ENCODE measurements at places on chromosomes 1 and 21.

GRCh38 chr1:15236746-15237145 is 10.3 kb upstream of the FHAD1 start:
- no peak for DNase-seq

DNA sequence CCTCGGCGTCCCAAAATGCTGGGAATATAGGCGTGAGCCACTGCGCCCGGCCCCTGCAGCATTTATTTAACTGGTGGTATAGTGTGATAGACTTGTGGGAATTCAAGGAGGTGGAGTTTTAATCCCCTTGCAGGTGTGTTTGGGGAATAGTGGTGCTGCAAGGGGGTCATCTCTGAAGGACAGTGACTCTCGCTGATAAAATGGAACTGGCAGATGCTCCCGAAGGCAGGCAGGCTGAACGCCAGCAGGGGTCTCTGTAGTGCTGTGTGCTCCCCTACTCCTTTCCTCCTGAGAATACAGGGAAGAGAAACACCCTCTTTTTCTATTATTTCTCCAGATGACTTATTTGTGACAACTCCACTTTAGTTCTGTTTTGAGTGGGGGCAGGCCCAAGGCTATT is 4.0 kb downstream of the OSCP1 start:
- DNase-seq = no peak

DNA sequence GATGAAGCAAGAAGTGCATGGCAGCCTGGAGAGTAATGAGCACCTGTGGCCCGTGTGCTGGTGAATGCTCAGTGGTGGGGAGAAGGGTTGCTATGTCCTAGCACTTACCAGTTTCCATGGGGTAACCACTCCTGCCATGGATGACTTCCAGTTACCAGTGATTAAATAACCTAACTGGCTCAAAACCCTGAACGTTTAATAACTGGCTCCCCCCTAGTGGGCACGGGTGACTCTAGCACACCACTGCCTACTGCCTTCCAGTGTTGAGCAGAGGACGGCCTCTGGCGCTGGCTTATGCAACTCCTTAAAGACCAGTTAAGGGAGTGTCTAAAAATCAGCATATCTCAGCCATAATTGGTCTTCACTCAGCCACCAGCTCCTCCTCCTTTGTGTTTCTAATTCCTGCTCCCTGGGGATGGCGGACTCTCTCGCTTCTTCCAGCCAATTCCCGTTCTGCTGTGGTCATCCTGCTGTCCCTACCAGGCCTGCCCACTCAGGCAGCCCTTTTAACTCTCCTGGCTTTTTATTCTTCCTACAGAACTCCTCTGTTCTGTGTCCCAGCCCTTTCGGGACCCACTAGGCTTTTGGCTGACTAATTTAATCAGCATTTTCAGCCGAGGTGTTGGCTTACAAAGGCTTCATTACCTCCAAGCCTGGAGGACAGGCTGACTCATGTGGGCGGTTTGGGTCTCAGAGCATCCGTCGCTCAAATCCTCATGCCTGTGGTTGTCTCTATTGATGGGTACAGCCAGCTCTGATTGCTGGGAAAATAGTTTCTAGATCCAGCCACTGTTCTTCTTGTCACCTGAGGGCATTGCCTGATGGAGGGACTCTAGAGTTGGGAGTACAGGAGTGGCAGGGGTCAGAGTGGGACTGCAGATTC is 332.4 kb downstream of the CAMTA1 start:
- DNase-seq = no peak

DNA sequence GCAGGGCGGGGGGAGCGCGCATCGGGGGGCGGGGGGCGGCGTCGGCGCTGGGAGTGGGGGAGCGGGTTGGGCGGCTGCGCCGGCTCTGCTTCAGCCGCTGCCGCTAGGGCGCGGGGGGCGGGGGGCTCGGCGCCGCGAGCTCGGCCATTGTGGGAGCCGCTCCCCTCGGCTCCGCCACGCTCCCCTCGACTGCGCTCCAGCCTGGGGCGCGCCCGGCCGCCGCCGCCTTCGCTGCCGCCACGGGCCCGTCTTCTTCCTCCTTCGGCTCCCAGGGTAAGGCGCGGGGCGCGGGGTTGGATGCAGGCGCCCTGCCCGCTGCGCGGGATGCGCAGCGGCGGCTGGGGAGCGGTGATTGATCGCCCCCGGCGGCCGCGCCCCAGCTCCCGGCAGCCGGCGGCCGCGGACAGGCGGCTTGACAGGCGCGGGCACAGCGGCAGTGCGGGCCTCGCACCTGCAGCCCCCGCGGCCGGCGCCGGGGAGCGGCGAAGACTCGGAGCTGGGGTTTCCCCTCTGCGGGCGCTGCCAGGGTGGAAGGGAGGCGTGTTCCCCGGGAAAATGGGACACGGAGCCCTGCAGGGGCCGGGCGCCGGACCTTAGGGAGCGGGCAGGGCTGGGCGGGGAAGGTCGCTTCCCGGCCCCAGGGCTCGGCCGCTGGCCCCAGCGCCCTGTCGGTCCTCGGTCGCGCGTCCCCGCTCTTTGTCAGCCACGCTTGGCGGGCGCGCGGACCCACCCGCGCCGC is 55.3 kb downstream of the NDUFS5 start:
- peak; percentile 80 for DNase-seq

DNA sequence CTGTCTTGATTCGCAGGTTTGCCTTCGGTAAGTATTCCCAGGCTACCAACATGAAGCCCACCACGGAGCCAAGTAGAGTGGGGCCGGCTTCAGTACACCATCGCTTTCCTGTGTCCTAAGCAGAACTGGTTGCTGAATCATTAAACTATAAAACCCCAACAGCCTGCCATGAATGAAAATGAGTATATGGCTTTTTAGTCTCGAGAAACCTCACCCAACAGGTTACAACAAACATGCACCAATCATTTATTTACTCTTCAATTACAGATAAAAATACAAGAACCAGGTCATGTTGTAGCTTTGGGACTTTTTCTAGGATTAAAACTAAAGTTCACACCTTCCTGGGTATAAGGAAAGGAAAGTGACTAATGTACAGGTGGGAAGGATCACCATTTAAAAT is 7.6 kb downstream of the TMPRSS2 start:
- no peak for DNase-seq

DNA sequence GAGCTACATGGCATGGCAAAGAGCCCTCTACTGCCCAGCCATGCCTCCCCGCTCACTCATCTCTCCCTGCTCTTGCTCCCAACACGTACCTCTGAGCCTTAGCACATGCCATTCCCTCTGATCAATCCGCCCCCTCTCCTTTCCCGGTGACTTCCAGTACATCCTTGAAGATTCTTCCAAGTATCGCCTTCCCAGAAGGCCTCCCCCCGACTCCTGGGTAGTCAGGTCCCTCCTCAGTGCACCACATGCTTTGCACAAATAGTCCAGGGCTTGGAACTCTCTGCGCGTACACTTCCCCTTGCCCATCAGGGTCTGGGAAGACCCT is 77.0 kb upstream of the IFFO2 start:
- no peak for DNase-seq

DNA sequence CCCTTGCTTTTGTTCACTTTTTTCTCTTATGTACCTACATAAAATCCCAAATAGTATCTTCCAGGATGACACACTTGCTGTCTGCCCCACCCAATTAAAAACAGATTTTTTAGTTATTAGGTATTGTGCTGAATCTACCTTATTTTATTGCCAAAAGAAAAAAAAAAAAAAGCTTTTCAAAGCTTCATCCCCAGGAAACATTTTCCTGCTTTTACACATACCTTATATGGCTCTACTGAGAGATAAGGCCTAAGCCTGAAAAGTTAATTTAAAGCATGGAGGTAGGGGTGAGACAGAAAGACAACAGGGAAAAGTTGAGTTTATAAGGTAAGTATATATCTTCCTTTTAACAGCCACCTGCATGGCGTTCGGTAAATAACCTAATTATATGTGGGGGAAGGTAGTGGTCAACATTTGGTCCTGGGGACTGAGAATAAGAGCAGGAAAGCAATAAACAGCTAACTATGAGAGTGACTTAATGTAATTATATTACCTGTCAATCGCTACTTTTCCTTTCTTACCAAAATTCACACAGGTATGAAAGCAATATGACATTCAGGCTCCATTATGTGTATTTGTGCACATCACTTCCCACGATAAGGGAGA is 54.6 kb upstream of the BOLA1 start:
- DNase-seq = no peak

GRCh38 chr1:161725908-161726472 is 4.6 kb downstream of the FCRLB start:
- DNase-seq = peak; percentile 69

- no peak for DNase-seq
Observed at GRCh38 chr1:227370533-227371254, 52.4 kb upstream of the CDC42BPA start.

DNA sequence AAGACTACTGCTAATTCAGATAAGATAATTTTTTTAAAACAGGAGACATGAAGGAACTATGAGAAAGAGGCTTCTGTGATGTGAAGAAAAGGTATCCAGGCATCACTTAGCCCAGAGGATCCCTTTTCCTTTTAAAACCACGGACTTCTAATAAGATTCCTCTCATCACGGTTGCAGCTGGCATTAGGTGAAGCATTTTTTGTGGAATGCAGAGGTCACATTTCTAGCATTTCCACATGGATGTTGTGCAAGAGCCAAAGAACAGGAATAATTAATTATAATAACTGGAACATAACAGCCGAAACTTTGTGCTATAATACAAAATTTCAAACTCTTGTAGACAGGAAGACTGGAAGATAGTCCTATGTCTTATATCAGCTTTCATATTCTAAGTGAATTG is 27.6 kb downstream of the CYP2J2 start:
- no peak for DNase-seq

GRCh38 chr1:205497351-205497750 is 7.1 kb upstream of the CDK18 start:
- no peak for DNase-seq
